SW 1271 (cell line): ENCODE measurements at places on chromosomes 5 and 9.

DNA sequence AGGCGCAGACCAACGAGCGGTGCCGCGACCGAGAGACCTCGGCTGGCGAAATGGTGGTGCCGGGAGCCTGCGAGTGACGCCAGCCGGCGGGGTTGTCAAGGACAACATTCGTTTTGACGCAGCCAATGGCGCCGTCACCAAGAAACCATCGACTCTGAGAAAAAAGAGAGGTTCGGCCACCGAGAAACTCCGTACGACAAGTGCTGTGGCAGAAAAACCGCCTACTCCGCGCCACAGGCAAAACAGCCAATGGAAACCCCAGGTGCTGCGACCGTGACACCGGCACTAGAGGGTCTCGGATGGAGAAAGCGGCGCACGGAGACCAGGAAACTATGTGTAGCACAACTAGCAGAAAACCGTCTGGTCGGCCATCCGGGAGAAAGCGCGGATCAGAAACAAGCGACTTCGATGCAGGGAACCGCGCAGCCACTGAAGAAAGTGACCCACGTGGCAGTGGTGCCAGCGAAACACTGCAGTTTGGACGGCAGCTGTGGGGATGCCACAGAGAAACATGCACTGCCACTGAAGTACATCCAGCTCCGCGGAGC, 88.8 kb downstream of the ANXA2R start:
- no peak for DNase-seq

GRCh38 chr9:20744036-20744630, 60.1 kb downstream of the FOCAD start:
- DNase-seq = no peak

- DNase-seq = no peak
Measured at GRCh38 chr5:92838253-92838652, 742.8 kb downstream of the NR2F1-AS1 start.

DNA sequence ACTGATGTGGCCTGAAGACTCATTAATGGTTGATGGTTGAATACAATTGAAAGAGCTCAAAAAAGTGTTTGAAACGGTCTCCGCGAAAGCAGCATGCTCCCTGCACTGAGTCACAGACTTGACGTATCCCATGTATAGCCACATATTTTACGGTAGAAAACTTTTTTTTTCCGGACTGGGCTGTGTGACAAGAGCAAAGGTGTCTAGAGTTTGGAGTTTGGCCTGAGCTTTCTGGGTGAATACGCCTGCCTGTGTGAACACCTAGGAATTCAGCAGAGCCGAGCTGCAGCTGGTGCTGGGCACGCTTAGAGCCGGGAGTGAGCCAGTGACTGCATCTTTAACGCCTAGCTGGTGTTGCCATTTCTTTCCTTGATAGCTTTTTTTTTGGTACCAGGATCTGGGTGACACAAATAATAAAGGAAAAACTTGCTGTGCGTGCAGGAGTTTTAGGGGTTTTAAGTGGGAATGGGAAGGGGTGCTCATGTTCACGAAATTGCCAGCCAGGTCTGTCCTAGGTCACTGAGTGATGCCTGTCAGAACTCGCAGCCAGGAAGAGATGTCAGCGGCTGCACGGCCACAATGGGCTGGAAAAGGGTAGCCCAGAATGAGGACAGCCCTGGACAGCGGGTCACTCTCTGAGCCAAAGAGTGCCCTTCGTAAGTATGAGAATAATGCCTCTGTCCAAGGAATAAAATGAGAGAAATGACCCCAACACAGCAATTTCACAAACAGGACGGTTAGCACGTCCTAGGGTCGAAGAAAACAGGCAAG, 51.7 kb downstream of the PSMB7 start:
- no peak for DNase-seq

GRCh38 chr5:34718516-34718915, 62.4 kb downstream of the RAI14 start:
- DNase-seq = no peak

GRCh38 chr9:85522459-85523092, 219.2 kb downstream of the AGTPBP1 start:
- no peak for DNase-seq

DNA sequence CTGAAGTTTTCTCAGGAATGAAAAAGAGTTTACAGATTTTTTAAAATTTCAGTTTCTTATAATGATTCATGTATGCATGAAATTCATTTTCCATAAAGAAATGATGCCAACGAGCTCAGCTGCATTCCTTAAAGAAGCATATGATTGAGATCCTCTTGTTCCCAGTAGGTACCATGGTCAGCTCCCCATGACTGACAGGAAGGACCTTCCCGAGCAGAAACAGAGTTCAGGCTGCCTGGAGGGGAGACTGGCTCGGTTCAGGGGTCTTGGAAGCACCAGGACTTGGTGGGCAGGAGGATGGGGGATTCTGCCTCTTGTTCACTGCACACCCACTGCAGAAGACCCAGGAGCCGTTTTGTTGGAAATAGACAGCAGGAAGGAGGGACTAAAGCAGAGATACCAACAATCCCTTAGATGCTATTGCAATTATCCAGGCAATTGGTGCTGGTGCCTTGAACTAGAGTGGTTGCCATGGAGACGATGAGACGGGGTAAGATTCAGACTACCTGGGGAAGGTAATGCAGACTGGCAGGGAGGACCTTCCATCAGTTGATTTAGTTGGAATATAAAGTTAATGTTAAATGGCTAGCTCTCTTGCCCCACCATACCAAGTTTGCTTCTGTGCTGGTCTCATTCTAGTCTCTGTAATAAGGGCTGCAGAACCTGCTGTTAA, 447.8 kb downstream of the MTRR start:
- DNase-seq = no peak

DNA sequence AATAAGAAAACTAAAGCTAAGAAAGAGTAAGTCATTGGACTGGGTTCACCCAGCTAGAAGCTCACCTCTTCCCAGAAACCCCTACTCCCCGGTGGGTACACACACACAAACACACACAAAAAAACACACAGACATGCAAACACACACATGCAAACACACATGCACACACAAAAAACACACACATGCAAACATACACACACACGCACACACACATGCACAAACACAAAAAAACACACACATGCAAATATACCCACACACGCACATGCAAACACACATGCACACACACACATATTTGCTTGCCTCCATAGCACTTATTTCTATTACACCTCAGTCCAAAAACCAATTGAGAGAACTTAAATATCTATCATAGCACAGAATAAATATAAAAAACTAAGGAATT, 26.1 kb downstream of the RETREG1 start:
- DNase-seq = no peak
